Pancreas (tissue), 10 donors: ENCODE measurements at places on chromosomes 6 and 20.

GRCh38 chr6:141056945-141057625, 1075.6 kb upstream of the GJE1 start:
- H3K4me3 ChIP-seq: no peak overlapping the region
- no peaks in the 10 kb centered on the region for H3K36me3 ChIP-seq
- H3K27ac ChIP-seq: no peak overlapping the region
- no peaks in the 10 kb centered on the region for H3K4me1 ChIP-seq
- H3K27me3 ChIP-seq: no peaks in the 10 kb centered on the region

GRCh38 chr6:17066610-17067009, 35.2 kb upstream of the STMND1 start:
- DNase-seq: no peak
- no peaks in the 10 kb centered on the region for H3K4me1 ChIP-seq
- no peak overlapping the region for H3K27ac ChIP-seq

DNA sequence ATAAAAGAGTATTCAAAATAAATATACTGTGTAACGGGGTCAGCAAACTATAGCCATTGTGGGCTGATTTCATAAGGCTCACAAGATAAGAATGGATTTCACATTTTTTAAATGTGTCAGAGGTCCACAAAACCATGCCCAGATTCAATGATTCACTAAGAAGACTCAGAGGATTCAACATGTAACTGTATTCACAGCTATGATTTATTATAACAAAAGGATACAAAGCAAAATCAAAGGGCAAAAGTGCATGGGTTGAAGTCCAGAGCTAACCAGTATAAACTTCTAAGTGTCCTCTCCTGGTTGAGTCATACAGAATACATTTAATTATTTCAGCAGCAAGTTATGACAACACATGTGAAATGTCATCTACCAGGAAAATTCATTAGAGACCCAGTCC, 49.2 kb downstream of the TBC1D32 start:
- no peaks in the 10 kb centered on the region for H3K27me3 ChIP-seq
- DNase-seq: no peak
- no peak overlapping the region for H3K4me3 ChIP-seq
- no peaks in the 10 kb centered on the region for H3K36me3 ChIP-seq
- H3K4me1 ChIP-seq: no peaks in the 10 kb centered on the region

DNA sequence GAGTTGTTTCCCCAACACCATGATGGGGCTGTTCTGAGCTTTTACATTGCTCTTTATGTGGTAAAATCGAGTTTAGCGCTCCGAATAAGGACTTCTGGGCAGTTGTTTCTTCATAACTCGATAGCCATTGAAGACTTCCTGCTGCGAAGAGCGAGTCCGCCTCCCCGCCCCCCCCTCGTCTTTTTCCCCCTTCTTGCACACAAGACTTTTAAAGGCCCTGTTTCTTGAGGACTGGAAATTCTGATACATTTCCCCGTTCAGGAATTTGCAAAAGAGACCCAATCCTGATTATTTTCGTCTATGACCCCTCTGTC, 1.5 kb upstream of the CITED2 start:
- no peak for DNase-seq
- peak overlapping the region; percentile 96 for H3K27ac ChIP-seq
- peak overlapping the region; percentile 84 for H3K4me3 ChIP-seq
- H3K27me3 ChIP-seq: no peaks in the 10 kb centered on the region
- no peaks in the 10 kb centered on the region for H3K36me3 ChIP-seq

- no peaks in the 10 kb centered on the region for H3K27me3 ChIP-seq
- no peaks in the 10 kb centered on the region for H3K4me1 ChIP-seq
- H3K27ac ChIP-seq: no peak overlapping the region
- H3K36me3 ChIP-seq: no peaks in the 10 kb centered on the region
- H3K4me3 ChIP-seq: no peak overlapping the region
Observed at GRCh38 chr6:87753131-87753685, 51.2 kb upstream of the AKIRIN2 start.

DNA sequence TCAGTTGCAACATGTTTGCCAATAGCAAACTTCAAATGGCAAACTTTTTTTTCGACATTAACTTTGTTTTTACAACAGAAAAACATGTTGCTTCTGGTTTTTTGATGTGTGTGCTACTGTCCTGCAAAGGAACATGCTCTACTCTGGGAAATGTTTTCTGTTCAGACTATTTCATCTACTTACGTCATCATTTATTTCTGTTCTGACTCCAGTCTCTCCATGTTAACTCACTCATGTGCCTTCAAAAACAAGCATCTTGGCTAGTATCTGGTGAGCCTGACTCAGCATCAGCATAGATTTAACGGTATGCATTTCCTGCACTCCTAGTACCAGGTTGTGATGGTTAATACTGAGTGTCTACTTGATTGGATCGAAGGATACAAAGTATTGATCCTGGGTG, 36.1 kb upstream of the MAP7 start:
- H3K4me3 ChIP-seq: no peak overlapping the region
- no peaks in the 10 kb centered on the region for H3K4me1 ChIP-seq
- H3K27me3 ChIP-seq: no peaks in the 10 kb centered on the region
- no peak overlapping the region for H3K27ac ChIP-seq

DNA sequence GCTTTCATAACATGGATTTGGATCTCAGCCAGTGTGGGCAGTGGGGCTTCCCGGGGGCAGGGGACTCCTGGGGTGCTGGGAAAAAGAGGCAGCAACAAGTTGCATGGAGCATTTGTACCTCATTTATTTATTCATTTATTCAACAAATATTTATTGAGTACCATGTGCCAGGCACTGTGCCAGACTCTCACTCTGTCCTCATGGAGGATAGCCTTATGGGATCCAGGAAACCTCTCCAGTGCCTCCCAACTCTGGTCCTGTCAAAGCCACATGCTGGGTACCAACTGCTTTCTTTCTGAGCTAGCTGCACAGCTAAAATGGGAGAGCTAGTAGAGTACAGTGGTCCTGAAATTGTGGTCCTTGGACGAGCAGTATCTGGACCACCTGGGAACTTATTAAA, 87.8 kb upstream of the EPB41L1 start:
- no peak overlapping the region for H3K27ac ChIP-seq
- no peaks in the 10 kb centered on the region for H3K36me3 ChIP-seq

DNA sequence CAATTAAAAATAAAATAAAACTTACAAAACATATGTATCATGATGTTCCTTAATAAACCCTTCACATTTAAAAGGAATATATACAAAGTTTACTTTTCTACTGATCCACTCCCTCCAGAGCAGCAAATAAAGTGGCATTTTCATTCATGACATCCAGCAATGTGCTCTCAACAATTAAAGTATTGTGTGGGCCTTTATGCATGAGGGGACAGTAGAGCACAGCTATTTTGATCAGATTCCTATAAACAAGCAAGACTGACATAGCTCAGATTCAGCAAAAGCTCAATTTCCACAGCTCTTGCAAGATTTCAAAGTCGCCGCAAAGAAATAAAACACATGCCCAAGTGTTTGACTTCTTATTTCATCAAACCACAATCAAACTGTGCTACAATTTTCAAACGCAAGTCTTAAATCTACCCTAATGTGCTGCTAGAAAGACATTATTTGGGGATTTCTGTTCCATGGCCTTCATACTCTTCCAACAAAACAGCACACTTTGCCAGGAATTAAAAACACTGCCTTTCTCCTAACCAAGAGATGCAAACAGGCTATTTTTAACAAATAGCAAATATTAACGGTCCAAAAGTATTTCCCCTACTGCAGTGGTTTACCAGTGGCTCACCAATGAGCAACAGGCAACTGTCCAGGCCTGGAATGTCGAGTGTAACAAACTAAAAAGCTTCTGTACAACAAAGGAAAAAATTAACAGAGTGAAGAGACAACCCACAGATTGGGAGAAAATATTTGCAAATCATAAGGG, 52.3 kb downstream of the MBOAT1 start:
- DNase-seq: no peak
- H3K36me3 ChIP-seq: no peaks in the 10 kb centered on the region
- no peak overlapping the region for H3K4me3 ChIP-seq
- no peaks in the 10 kb centered on the region for H3K4me1 ChIP-seq
- no peaks in the 10 kb centered on the region for H3K27me3 ChIP-seq

- no peak for DNase-seq
- H3K36me3 ChIP-seq: no peaks in the 10 kb centered on the region
- no peak overlapping the region for H3K4me3 ChIP-seq
- H3K27ac ChIP-seq: no peak overlapping the region
- H3K4me1 ChIP-seq: peaks cover 7% of the 10 kb centered on the region
Observed at GRCh38 chr6:158756977-158757752, 62.0 kb downstream of the EZR start.

DNA sequence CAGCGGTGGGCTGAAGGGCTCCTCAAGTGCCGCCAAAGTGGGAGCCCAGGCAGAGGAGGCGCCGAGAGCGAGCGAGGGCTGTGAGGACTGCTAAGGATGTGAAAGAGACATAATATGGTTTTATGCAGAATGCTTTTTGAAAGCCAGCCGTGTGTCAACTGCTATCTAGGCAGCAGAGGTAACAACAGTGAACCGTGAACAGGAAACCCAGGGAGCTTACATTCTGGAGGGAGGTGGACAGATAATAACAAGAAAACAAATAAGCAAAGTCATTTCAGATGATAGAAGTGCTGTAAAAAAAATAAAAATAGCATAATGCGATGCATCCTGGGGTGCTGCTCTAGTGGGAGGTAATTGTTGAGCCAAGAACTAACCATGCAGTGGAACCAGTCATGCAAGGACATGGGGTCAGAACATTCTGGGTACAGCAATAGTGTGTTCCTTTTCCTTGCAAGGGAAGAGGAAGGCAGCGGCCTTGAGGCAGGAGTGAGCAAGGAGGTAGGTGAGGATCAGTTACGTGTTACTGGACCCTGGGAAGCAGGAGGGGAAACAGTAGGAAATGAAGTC, 134.4 kb upstream of the TMEM170B start:
- DNase-seq: no peak
- no peaks in the 10 kb centered on the region for H3K36me3 ChIP-seq
- H3K27ac ChIP-seq: no peak overlapping the region
- no peaks in the 10 kb centered on the region for H3K4me1 ChIP-seq
- H3K4me3 ChIP-seq: no peak overlapping the region

GRCh38 chr20:39124064-39124463, 161.9 kb downstream of the DHX35 start:
- H3K36me3 ChIP-seq: no peaks in the 10 kb centered on the region
- H3K4me1 ChIP-seq: no peaks in the 10 kb centered on the region
- H3K4me3 ChIP-seq: no peak overlapping the region
- no peak overlapping the region for H3K27ac ChIP-seq

GRCh38 chr6:11392778-11393507, 144.6 kb upstream of the TMEM170B start:
- H3K27me3 ChIP-seq: no peaks in the 10 kb centered on the region
- DNase-seq: no peak
- no peaks in the 10 kb centered on the region for H3K36me3 ChIP-seq

GRCh38 chr20:17843246-17844132, 125.1 kb downstream of the SNX5 start:
- no peak overlapping the region for H3K4me3 ChIP-seq
- H3K36me3 ChIP-seq: no peaks in the 10 kb centered on the region
- no peaks in the 10 kb centered on the region for H3K27me3 ChIP-seq
- no peak for DNase-seq

DNA sequence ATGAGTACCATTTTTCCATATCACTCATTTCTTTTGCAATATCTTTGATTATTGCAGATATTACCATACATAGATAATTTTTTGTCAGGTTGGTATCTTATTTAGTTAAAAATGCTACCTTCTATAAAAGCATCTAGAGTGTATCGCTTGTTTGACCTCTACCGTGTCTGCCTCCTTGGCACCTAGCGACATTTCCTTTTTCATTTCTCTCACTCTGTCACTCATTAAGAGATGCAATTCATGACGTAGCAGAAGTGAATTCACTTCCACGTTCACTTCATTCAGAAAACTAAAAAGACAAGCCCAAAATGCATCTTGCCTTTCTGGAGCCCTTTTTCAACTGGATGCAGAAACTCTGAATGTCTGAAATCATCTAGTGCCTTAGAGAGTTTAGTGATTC, 172.9 kb downstream of the MMS22L start:
- no peaks in the 10 kb centered on the region for H3K36me3 ChIP-seq
- no peak overlapping the region for H3K4me3 ChIP-seq
- no peaks in the 10 kb centered on the region for H3K27me3 ChIP-seq
- no peak overlapping the region for H3K27ac ChIP-seq
- no peak for DNase-seq

- H3K4me1 ChIP-seq: peaks cover 27% of the 10 kb centered on the region
- H3K4me3 ChIP-seq: no peak overlapping the region
- DNase-seq: no peak
- H3K27ac ChIP-seq: no peak overlapping the region
- H3K36me3 ChIP-seq: no peaks in the 10 kb centered on the region
Observed at GRCh38 chr6:152272486-152272885, 364.7 kb downstream of the SYNE1 start.

- no peaks in the 10 kb centered on the region for H3K27me3 ChIP-seq
- H3K27ac ChIP-seq: no peak overlapping the region
- no peak overlapping the region for H3K4me3 ChIP-seq
- no peaks in the 10 kb centered on the region for H3K36me3 ChIP-seq
- no peaks in the 10 kb centered on the region for H3K4me1 ChIP-seq
Observed at GRCh38 chr20:46158476-46158987, 40.4 kb downstream of the CD40 start.

DNA sequence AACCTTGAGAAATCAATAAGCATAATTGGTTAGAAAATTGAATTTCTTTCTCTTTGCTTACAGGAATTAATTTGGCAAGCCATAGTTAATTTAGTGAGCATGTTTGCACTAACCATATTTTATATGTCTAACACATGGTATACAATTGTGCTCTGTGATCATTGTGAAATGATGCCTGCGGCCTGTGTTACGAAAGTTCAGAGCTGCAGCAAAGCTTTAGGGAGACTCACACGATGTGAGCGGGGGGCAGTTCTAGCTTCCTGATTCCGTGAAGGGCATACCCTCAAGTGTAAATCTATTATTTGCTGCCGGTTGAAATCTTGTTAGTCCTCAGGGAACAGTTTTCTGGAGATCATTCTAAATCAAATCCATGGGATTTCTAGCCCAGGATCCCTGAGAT, 25.5 kb upstream of the ADTRP start:
- no peak overlapping the region for H3K4me3 ChIP-seq
- H3K36me3 ChIP-seq: no peaks in the 10 kb centered on the region
- DNase-seq: no peak
- no peaks in the 10 kb centered on the region for H3K4me1 ChIP-seq
- H3K27me3 ChIP-seq: no peaks in the 10 kb centered on the region

DNA sequence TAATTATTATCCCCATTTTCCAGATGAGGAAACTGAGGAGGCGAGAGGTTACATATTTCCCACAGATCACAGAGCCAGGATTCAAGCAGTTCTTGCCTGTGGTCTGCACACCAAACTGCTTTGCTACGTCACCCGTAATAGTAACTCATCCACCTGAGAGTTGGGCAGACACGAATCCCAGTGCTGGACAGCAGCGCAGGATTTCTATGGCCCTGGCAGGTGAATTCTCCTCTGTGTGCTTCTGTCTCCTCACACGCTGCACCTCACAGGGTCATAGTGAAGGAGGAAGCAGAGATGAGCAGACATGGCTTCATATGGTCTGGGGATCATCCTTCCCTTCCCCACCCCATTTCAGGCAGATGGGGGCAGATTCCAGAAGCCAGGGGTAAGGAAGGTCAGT, 127.0 kb upstream of the LRFN2 start:
- no peaks in the 10 kb centered on the region for H3K36me3 ChIP-seq
- H3K27ac ChIP-seq: no peak overlapping the region
- H3K27me3 ChIP-seq: no peaks in the 10 kb centered on the region
